Effector CD4-positive, alpha-beta T cell (primary cell): ENCODE measurements at places on chromosomes 3 and 15.
A peak's percentile ranks its signal among the peaks of the same experiment; 100 is the strongest.

DNA sequence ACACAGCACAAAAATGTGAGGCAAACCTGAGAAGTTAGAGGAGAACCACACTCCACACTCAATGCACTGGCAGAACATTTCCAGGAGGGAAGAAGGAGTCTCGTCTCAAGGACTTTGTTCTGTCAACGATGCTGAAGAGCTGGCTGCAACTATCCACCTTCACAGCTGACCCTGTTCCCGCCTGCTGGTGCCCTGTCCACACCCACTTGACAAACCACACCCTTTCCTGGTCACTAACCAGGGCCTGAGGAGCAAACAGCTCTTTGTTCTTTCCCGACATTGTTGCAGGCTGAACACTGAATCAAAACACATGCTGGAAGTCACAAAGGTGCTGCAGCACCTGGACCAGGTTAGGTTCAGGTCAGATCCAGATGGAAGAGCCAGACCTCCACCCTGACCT, 92.6 kb upstream of the ARRDC4 start:
- DNase-seq = no peak

DNA sequence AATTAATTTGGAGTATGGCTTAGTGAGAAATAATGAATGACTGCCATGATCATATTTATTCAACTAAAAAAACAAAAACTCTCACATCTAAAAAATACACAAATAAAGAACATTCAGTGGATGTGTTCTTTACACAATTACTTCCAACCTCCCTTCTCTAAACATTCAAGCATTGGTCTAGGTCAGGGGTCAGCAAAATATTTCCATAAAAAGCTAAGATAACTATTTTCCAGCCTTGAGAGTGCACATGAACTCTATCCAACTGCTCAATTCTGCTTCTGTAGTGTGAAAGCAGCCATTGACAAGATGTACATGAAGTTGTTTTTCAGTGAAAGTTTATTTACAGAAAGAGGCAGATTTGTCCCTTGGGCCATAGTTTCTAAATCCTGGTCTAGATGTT, 406.3 kb downstream of the MAGI1 start:
- no peak for DNase-seq

DNA sequence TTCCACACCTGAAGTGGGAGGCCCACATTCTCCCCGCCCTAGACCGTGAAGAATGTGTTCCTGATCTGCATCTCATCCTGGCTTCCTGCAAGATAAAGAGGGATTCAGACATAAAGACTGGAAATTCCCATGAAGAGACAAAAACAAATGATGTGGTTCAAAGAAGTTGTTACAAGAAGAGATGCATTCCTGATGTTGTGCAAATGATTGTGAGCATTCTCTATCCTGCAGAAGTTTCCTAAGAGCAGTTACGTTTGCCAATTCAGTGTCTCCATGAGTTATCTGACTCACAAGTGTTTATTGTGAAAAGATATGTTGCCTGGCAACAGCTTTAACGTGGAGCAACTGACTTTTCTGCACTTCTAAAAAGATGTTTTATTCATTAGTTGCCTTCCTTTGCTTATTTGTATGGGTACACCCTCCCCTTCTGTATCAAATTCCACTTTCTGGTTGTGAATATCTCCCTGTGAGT, 107.8 kb downstream of the ZIC4 start:
- no peak for DNase-seq

DNA sequence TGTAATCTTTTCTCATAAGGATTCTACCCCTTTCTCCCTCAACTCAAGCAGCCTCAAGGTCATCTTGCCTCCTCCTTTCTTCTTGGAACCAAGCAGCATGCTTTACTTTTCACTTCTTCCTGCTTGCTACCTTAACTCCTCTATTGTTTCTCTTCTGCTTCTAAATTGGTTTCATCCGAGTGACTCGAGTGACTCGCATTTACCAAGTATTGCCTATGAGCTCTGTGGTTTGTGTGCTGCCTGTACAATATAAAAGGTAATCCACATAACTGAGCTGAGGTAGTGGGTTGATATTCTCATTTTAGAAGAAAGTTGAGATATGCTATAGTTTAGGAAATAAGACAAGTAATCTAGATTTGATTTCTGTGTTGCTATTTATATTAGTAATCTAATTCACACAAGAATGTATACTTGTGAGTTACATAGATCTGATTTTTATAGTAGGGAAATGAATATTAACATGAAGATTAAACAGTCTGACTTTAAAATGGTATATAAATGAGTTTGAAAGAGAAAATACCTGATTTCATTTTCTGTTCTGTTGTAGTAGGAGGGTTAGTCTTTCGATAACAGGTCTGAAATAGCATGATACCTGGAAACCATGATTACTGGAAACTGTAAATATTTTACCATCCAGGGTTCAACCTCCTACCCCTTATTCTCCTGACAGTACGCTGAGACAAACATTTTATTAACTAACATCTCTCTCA, 5.5 kb downstream of the HHLA2 start:
- no peak for DNase-seq

GRCh38 chr15:91529534-91529933, 324.0 kb upstream of the SLCO3A1 start:
- DNase-seq = no peak

GRCh38 chr3:37287776-37288175, 113.4 kb upstream of the LRRFIP2 start:
- no peak for DNase-seq

DNA sequence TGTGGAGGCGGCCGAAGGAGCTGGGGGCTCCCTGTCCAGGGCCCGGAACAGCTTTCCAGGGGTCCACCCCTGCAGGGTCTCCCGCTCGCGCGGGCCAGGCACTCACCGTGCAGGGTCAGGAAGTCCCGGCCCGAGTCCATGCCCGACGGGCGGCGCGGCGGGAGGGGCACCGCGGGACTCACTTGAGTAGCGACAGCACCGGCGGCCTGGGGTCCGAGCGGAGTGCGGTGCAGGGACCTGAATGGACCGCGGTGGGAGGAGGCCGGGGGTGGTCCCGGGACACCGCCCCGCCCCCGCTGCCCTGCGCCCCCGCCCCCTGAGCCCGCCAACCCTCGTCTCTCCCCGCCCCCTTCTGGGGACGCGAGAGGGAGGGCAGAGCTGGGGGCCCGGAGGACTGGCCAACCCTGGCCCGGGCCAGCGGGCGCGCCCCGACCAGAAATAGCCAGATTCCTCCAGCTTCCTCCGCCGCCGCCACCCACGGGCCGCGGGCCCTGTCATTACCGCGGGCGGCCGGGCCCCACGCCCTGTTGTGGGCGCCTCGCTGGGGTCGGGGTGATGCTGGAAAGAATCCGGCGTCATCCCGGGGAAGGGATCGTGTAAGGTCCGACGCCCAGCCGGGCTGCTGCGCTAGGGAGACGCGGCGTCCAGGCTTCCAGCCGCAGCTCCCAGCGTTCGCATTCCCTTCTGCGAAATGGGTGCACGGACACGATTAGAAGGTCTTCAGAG, at the start of gene PLCD1:
Gene PLCD1 (minus strand): TSS at position 243 of the 726 bp plus-strand sequence. CDS start 103 bp downstream, at position 140.
- DNase-seq = peak; percentile 39

GRCh38 chr15:80906159-80906766, 83.4 kb downstream of the MESD start:
- DNase-seq = no peak

- DNase-seq = no peak
These were observed 209.2 kb upstream of the ZPLD1 start for GRCh38 chr3:102225407-102226132.
